ENCODE measurements at places on chromosomes 2 and 18. TPM values are rescaled to one million over a fixed set of nuclear protein-coding genes. Genes with fewer than 3 reads are reported as not detected.

SLC9A4 gene
- total RNA-seq = not detected

DCC gene
- total RNA-seq = 3.1 TPM

NPC1 gene
- 176 TPM for total RNA-seq

SPR gene
- 26.2 TPM for total RNA-seq

UGT1A10 gene
- not detected for total RNA-seq

ITGAV gene
- 60.9 TPM for total RNA-seq

CCDC141 gene
- 61.6 TPM for total RNA-seq

Measured in upper lobe of left lung (tissue), 6 donors.